T-cell (primary cell): ENCODE measurements at places on chromosomes 3 and 15. TPM values are rescaled to one million over a fixed set of nuclear protein-coding genes. Genes with fewer than 3 reads are reported as not detected.

The TMEM212 gene
- not detected for total RNA-seq

The PLA2G4F gene
- not detected for total RNA-seq

DNA sequence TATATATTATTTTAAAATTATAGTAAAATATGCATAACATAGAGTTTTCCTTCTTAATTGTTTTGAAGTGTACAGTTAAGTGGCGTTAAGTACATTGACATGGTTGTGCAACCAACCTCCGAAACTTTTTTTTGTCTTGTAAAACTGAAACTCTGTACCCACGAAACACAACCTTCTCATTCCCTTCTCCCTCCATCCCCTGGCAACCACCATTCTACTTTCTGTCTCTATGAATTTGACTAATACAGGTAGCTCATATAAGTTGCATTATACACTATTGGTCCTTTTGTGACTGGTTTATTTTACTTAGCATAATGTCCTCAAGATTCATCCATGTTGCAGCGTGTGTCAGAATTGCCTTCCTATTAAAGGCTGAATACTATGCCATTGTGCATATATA lies 179.4 kb downstream of the SATB1 start:
- H3K36me3 ChIP-seq, result no peaks in the 10 kb centered on the region
- H3K4me3 ChIP-seq, result no peak overlapping the region
- no peak for DNase-seq
- no peaks in the 10 kb centered on the region for H3K27me3 ChIP-seq
- H3K27ac ChIP-seq, result no peak overlapping the region

DNA sequence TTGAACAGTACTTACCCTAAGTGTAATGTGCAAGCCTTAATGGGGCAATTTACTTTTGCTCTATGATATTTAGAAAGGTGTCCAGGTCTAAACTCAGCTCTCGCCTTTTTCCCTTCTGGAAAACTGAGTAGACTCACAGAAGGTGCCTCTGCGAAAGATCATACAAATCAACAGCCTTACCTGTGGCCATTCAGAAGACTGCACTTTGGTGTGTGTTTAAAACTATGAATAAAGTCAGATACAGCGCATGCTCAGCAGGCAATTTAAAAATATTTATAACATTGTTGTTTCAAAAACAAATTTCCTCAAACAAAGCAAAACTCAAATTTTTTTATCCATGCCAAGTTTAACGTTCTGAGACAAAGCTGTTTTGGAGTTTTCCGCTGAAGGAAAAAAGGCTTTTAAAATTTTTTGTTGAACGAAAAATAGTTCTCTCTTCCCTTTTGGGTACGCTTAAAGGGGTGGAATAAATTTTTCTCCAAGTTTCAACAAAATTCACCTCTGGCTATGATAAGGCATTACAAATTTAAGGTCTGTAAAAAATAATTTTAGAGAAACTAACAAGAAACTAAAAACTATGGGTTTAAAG lies 156.3 kb downstream of the TIGIT start:
- H3K27me3 ChIP-seq, result no peaks in the 10 kb centered on the region
- no peaks in the 10 kb centered on the region for H3K36me3 ChIP-seq
- DNase-seq, result no peak
- H3K4me1 ChIP-seq, result no peaks in the 10 kb centered on the region

GRCh38 chr3:15043408-15044171 lies 21.5 kb downstream of the MRPS25 start:
- H3K4me3 ChIP-seq, result no peak overlapping the region
- no peak overlapping the region for H3K27ac ChIP-seq
- DNase-seq, result no peak
- peaks cover 10% of the 10 kb centered on the region for H3K4me1 ChIP-seq
- peaks cover 15% of the 10 kb centered on the region for H3K36me3 ChIP-seq
- no peaks in the 10 kb centered on the region for H3K27me3 ChIP-seq

DNA sequence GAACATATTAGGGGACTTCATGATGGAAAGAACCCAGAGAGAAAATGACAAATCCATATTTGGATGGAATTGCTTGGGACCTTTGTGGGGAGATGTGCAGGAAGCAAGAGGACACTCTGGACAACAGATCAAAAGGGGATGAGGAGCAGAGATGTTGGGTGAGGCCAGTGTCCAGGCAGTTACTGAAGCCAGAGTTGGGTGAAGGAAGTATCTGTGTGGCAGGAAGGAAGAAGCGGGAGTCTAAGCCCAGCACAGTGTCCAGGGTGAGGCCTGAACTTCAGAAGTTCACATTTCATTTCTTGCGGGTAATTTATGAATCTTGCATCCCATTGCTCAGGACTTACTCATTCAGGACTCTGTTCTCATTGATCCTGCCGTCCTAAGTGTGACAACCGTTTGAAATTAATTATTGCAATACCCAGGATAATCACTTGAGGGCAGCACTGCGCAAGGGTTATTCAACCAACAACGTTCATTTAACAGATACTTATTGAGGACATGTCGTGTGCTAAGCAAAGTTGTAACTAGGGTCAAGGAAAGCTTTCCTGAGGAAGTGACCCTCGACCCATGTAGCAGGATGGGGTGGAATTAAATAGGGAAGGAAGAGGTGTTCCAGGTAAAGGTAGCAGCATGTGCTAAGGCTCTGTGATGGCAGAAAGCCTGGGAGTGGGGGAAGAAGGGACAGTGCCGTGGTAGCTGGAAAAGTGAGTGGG lies 61.3 kb upstream of the CMTM8 start:
- peaks cover 2% of the 10 kb centered on the region for H3K27me3 ChIP-seq
- H3K4me3 ChIP-seq, result no peak overlapping the region
- DNase-seq, result peak; percentile 56
- no peaks in the 10 kb centered on the region for H3K36me3 ChIP-seq
- peaks cover 7% of the 10 kb centered on the region for H3K4me1 ChIP-seq

DNA sequence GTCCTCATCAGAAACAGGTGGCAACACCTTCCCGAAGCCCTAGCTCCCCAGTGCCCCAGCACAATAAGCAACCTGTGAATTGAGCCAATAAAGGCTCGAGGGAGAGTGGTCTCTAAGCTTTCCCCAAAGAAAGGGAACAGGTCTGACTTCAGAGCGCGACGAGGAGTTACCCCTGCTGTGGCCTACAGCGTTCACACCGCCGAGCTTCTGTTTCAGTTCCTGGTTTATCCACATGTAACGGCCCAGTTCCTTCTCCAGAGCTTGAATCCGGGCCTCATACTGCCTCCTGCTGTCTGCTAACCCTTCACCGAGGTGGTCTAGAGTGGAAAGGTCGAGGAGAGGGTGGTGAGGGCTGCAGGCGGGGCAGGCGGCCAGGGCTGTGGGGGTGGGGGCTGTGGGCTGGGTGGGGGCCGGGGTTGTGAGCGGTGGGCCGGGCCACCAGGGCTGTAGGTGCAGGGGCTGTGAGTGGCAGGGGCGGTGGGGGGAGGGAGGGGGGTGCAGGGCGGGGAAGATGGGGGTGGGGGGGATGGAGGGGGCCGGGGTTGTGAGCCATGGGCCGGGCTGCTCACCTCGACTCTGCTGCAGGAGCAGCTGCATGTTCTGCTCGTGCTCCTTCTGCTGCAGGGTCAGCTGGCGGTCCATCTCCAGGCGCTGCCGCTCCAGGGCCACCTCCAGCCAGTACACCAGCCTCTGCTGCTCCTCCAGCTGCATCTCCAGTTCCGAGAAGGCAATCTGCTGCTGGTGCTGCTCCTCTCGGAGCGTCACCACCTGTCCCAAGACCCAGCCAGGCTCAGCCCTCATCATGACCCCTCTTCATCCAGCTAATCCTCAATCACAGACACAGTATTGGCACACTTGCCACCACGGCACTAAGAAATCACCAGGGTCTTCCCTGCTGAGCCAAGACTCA lies 26.2 kb downstream of the KIF7 start:
- no peaks in the 10 kb centered on the region for H3K4me1 ChIP-seq
- H3K27me3 ChIP-seq, result no peaks in the 10 kb centered on the region
- no peak overlapping the region for H3K4me3 ChIP-seq
- no peaks in the 10 kb centered on the region for H3K36me3 ChIP-seq
- no peak overlapping the region for H3K27ac ChIP-seq
- DNase-seq, result no peak
